ENCODE measurements at places on chromosomes 2 and 18. TPM values are rescaled to one million over a fixed set of nuclear protein-coding genes. Genes with fewer than 3 reads are reported as not detected.

DNA sequence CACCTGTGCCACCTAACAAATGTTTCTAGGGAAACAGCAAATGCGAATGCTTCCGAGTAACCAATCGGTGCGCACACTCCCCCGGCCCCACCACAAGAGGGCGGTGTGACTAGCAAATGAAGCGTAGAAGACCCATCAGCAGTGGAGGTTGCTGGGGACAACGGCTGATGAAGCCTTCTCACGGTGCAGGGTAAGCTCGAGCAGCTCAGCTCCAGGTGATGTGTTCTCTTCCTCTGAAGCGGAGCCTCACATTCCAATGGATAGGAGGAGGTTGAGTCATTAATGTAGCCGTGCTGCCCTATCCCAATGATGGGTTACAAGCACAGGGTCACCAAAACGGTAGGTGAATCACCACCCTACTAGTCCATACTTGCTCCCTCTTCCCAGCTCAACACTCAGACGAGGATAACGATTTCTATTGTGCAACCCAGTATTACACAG lies 127.6 kb upstream of the TWIST2 start:
- DNase-seq = peak; percentile 45

Gene USP34
- 147 TPM for total RNA-seq

Gene MC2R
- total RNA-seq = not detected

DNA sequence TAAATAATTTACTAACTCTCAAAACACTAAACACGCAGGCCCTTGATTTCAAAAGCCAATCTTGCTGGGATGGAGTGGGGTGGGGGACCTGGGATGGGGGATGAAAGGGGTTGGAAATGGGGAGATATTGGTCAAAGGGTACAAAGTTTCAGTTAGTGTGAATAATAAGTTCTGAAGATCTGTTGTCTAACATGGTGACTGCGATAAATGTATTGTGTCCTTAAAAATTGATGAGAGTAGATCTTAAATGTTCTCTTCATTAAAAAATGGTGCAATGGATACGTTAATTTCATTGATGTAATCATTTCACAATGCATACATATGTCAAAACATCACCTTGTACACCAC lies 505 bp upstream of the ACYP2 start:
- no peak for DNase-seq

Gene LYPD1
- not detected for total RNA-seq
